H1 (cell line): ENCODE measurements at places on chromosomes 13 and 19. TPM values are rescaled to one million over a fixed set of nuclear protein-coding genes. Genes with fewer than 3 reads are reported as not detected.

DNA sequence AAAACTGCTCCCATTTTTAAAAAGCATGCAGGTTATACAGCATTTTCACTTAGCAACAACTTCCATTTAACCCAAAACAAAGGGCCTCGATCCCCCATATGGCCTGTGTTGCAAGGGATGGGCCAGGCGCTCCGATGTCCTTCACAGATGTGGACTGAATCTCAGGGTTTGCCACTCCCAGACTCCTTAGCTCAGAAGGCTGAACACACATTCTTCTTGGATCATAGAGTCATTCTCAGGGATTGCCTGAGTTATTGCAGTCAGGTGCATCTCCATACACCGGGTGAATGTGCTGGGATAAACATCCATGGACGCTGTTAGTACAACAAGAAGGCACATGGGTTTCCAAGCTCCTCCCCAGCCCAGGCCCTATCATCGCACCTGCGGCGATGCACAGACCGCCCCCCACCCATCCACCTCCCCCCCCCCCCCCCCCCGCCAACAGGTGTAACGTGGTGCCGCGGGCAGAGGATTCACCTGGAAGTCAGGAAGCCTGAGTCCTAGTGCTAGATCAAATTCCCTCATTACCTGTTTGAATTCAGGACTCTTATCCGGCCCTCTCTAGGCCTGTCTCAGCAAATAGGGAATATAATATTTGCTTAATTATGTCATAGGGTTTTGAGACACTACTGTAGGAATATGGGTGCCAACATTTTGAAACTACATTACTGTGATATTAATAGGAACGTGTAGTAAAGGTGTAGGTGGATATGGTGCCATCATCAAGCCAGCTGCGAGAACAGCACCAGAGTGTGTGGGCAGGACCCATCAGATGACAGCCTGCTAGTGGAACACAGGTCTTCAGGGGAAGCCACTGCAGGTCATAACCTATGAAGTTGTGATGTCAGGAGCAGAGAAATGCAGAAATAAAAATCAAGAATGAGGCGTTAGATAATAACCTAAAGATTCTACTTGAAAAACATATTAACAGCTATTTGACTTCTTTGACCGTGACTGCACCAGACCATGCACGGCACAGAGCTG is 110.9 kb downstream of the SACS start:
- H3K27me3 ChIP-seq = no peaks in the 10 kb centered on the region
- no peak for DNase-seq
- no peaks in the 10 kb centered on the region for H3K36me3 ChIP-seq
- no peak overlapping the region for H3K27ac ChIP-seq

GRCh38 chr13:35787937-35788336 is 311.4 kb upstream of the MAB21L1 start:
- no peaks in the 10 kb centered on the region for H3K27me3 ChIP-seq
- H3K27ac ChIP-seq = no peak overlapping the region
- no peak for DNase-seq
- H3K36me3 ChIP-seq = no peaks in the 10 kb centered on the region; the same call in 1 of the 2 replicates
- H3K4me1 ChIP-seq = no peaks in the 10 kb centered on the region

DNA sequence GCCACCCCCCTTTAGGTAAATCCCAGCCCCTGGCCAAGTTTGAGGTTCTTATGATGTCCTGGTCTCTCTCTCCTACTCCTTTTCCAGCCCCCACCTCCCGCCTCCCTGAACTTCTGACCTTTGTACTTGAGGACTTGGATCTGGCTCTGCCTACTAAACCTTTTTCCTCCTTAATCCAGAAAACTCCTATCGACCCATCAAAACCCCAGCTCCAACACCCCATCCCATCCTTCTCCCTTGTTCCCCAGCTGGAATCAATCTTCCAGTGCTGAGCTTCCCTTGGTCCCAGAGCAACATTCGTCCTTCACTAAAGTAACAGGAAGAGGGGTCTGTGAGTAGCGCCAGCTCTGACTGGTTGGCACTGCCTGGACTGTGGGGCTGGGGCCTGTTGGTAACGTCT is 17.3 kb upstream of the UQCR11 start:
- peaks cover 7% of the 10 kb centered on the region; the same call in 1 of the 2 replicates for H3K4me1 ChIP-seq
- no peaks in the 10 kb centered on the region for H3K27me3 ChIP-seq
- H3K27ac ChIP-seq = no peak overlapping the region
- H3K4me3 ChIP-seq = no peak overlapping the region

- no peak for DNase-seq
- H3K36me3 ChIP-seq = no peaks in the 10 kb centered on the region
- no peaks in the 10 kb centered on the region for H3K4me1 ChIP-seq
- H3K27ac ChIP-seq = no peak overlapping the region
- no peak overlapping the region for H3K4me3 ChIP-seq
Observed at GRCh38 chr13:113005076-113005865, 36.3 kb downstream of the MCF2L start.

DNA sequence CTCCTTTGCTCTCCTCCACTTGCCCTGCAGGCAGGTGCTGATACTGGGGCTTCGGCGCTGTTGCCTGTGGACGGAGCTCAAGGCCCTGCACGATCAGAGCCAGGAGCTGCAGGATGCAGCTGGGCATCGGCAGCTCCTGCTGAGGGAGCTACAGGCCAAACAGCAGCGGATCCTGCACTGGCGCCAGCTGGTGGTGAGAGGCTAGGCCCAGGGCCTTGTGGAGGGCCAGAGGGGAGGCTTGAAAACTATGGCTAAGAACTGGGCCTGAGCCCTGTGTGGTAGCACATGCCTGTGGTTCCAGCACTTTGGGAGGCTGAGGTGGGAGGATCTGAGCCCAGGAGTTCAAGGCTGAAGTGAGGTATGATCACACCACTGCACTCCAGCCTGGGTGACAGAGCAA is 6.3 kb downstream of the HAUS5 start:
- H3K4me3 ChIP-seq = no peak overlapping the region
- no peaks in the 10 kb centered on the region for H3K4me1 ChIP-seq
- peak; percentile 45 for DNase-seq
- peaks cover 4% of the 10 kb centered on the region; the same call in 1 of the 2 replicates for H3K36me3 ChIP-seq

Gene ADPRHL1
- total RNA-seq = 1.7 and 2.0 TPM in 2 replicates

DNA sequence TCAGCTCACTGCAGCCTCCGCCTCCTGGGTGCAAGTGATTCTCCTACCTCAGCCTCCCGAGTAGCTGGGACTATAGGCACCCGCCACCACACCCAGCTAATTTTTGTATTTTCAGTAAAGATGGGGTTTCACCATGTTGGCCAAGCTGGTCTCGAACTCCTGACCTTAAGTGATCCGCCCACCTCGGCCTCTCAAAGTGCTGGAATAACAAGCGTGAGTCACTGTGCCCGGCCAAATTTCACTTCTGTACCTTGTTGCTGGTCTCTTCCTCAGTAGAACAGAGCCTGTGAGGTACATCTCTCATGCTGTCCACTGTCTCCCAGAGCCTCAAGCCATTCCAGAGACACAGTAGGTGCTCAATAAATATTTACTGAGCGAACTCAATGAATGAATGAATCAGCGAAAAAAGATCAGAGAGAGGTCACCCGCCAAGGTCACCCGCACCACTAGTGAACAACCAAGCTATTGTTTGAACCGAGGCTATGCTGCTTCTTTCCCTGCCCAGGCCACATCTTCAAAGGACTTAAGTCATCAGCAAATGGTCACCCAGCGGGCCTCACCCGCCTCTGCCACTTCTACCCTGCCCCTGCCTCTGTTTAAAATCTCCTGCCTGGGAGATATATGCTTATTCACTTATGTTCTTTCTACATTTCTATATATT is 9.3 kb downstream of the TMEM143 start:
- H3K4me3 ChIP-seq = no peak overlapping the region
- no peak for DNase-seq
- no peak overlapping the region for H3K27ac ChIP-seq

- H3K27ac ChIP-seq = no peak overlapping the region
- H3K36me3 ChIP-seq = no peaks in the 10 kb centered on the region
- no peak for DNase-seq
- H3K4me1 ChIP-seq = no peaks in the 10 kb centered on the region
Observed at GRCh38 chr13:111909501-111909900, 157.4 kb upstream of the SOX1 start.

- no peaks in the 10 kb centered on the region for H3K27me3 ChIP-seq
- DNase-seq = no peak
- H3K4me1 ChIP-seq = no peaks in the 10 kb centered on the region
Observed at GRCh38 chr19:48994035-48994386, 324 bp downstream of the RUVBL2 start.

GRCh38 chr19:54172471-54173358 is at the start of gene TMC4:
TMC4 (minus strand) TSS chr19:54173160; CDS start chr19:54173117, 43 bp downstream.
- H3K27me3 ChIP-seq = no peaks in the 10 kb centered on the region
- peak within 1 kb of the TSS; percentile 38 for H3K4me3 ChIP-seq
- no peaks in the 10 kb centered on the region for H3K36me3 ChIP-seq
- H3K4me1 ChIP-seq = peaks cover 3% of the 10 kb centered on the region
- peak within 1 kb of the TSS; percentile 21; the same call in 1 of the 2 replicates for H3K27ac ChIP-seq

DNA sequence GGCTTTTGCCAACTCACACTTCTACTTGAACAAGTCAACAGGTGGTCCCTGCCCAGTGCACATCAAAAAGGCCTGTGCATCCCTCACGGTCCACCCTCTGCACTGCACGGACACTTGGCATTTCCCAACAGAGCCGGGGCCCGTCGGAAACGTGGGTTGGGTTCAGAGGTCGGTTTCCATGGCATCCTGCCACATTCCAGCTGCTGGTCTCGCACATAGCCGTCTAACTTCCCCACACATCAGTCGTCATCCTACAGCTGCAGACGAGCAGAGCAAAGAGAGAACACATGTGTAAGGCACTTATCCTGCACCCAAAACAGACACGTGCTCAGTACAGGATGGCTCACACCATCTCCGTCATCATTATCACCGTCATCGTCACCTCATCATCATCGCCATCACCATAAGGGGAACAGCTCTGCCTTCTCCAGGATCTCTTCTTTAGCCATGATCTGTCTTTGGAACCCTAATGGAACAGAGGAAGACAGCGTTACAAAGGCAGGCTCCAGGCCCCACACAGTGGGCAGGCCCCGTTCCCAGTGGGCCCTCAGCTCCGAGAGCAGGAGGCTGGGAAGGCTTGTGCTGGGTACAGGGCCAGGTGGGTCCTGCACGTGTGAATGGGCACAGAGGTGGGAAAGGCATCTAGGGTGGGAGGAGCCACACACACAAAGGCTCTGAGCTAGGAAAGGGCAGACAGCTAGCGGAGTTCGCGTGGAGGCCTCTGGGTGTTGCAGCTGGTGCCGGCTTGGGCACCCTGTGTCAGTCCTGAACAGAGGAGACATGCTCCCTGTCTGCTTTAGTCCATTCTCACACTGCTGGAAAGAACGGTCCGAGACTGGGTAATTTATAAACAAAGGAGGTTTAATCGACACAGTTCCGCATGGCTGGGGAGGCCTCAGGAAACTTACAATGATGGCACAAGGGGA is 170.8 kb upstream of the SOX1 start:
- H3K36me3 ChIP-seq = no peaks in the 10 kb centered on the region
- H3K27me3 ChIP-seq = peaks cover 24% of the 10 kb centered on the region
- H3K4me3 ChIP-seq = no peak overlapping the region
- DNase-seq = no peak

Gene PALM3
- 31.3 and 33.1 TPM in 2 replicates for total RNA-seq
